ENCODE measurements at places on chromosomes 13 and 19. TPM values are rescaled to one million over a fixed set of nuclear protein-coding genes. Genes with fewer than 3 reads are reported as not detected.

GRCh38 chr19:11674067-11674492, 64.7 kb downstream of the ZNF823 start:
- no peak for DNase-seq

DNA sequence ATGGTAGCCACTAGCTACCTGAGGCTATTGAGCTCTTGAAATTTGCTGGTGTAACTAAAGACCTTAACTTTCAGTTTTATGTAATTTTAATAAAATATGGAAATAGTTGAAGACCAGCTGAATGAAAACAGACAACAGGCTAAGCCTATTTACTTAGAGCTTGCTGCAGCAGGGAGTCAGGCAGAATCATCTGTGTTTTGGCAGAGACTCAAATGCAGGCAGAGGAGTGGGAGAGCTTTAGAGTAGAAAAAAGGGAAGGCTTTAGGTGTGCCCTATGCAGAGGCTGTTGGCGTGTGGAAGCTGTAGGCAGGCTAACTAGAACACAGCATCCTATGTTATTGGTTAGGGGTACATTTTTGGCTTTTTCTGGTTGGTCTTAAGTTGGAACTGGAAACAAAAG, 304.9 kb upstream of the NBEA start:
- DNase-seq: no peak

- no peak for DNase-seq
Measured at GRCh38 chr13:49777746-49778614, 14.5 kb downstream of the KPNA3 start.

DNA sequence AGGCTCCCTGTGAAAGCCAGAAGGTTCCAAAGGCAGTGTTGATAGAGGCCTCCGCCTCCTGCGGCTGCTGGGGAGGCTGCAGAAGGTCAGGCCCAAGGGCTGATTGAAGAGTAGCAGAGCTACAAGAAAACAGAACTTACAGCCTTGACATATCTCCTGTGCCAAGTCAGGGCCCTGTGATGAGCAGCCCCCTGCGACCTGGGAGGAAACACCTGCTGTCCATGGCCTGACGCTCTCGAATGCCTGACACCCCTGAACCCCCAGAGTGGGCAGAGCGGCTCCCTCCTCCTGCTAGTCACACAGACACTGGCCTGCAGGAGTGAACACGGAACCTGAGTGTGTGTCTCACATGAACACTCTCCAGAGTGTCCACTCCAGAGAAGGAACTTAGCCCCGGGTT, 38.2 kb upstream of the TUBGCP3 start:
- no peak for DNase-seq

- peak; percentile 34 for DNase-seq
Measured at GRCh38 chr19:52190487-52191293, 838 bp downstream of the PPP2R1A start.

DNA sequence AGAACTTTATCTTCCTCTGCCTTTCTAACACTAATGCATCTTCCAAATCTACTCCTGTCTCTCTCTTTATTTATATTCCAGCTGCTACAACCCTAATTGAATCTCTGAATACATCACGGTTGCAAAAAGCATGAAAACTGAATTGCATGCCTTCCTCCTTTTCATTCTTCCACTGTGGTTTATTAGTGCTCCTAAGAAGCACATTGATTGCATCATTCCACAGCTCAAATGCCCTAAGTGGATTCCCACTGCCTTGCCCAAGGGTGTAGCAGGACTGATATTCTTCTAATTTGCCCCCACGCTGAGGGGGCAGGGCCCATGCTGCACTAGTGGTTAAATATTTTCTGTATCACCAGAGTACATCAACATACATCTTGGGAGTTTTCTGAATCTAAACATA, 640.8 kb downstream of the EFNB2 start:
- no peak for DNase-seq

DNA sequence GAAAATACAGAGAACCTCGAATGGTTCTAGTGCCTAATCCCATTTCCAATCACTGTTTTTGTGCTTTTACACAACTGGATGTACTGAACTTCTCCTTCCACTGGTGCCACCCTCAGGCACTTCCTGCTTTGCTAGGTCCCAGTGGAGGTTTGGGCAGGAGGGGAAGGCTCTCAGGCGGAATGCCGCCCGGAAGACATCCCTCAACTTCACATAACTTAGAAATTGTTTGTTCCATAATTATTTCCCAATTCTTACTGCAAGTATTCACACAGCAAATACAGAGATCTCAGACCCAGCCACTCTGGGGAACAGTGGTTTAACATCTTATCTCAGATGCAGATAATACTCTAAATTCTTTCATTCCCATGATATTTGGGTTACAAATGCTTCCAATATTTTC, 195.7 kb upstream of the IPO5 start:
- no peak for DNase-seq

- no peak for DNase-seq
Measured at GRCh38 chr13:98201984-98202383, 24.9 kb upstream of the RNF113B start.

- DNase-seq: peak; percentile 51
Measured at GRCh38 chr13:45807520-45808099, 43.9 kb downstream of the SIAH3 start.

GRCh38 chr13:34620862-34621261, 321.2 kb upstream of the NBEA start:
- no peak for DNase-seq

DNA sequence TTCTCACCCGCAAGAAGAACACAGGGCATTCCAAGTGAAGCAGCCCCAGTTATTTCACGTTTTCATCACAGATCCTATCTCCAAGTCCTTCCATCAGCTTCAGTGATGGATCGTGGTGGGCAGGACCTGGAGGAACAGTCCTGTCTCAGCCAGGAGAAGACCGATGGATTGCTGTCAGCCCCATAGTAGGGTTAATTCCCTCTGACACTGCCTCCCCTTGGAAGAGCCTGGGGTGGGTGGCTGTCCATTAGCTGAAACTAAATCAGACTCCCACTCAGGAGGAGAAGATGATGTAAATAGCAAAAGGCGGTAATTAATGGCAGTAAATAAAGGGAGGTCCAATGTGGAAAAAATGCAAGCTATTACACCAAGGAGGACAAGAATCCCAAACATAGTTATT, 131.0 kb downstream of the TNFRSF19 start:
- no peak for DNase-seq

DNA sequence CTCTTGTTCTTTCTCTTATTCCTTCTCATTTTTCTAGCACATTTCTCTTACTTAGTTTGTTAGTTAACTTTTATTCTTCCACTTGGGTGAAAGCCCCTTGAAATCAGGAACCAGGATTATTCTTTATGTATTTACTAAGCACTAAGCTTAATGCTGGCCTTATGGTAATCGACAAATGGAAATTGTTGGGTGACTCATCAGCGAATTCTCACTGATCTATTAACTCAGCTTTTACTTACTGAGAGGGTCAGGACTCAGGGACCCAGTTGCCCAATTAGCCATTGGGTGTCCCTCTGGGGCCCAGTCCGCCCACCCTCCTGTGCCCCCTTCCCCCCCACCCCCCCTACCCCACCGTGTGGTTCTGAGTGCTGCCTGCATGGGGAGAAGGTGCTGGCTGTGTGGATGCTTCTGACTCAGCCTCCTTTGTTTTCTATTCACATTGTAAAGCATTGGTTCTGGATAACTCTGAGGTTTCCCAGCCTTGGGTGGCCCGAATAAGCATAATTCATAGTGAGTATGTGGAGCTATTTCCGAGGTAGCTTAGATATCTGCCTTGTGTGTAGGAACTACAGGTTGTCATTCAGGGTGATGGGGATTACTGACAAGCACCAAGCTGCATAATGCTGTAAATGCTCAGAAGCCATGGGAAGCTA, 240.9 kb downstream of the FGF9 start:
- peak; percentile 30 for DNase-seq

- DNase-seq: peak; percentile 68
Measured at GRCh38 chr19:42313096-42313839, at the start of gene TMEM145. Gene TMEM145, plus strand, starts transcription at chr19:42313309. Its CDS starts 68 bp downstream, at chr19:42313377.

The OR7C1 gene
- total RNA-seq: not detected

The PCDH20 gene
- 0.11 TPM for total RNA-seq

The HSPB6 gene
- 0.06 TPM for total RNA-seq

The ZNF799 gene
- 2.0 TPM for total RNA-seq

The GJA3 gene
- 0.89 TPM for total RNA-seq

The TMEM143 gene
- 3.8 TPM for total RNA-seq

The EFNB2 gene
- 11.0 TPM for total RNA-seq

The SMAD9 gene
- 0.30 TPM for total RNA-seq

The TRPM4 gene
- 2.1 TPM for total RNA-seq
